ENCODE measurements at places on chromosomes 5 and 9.

GRCh38 chr5:110150199-110150598 lies 460.5 kb downstream of the MAN2A1 start:
- DNase-seq, result no peak

DNA sequence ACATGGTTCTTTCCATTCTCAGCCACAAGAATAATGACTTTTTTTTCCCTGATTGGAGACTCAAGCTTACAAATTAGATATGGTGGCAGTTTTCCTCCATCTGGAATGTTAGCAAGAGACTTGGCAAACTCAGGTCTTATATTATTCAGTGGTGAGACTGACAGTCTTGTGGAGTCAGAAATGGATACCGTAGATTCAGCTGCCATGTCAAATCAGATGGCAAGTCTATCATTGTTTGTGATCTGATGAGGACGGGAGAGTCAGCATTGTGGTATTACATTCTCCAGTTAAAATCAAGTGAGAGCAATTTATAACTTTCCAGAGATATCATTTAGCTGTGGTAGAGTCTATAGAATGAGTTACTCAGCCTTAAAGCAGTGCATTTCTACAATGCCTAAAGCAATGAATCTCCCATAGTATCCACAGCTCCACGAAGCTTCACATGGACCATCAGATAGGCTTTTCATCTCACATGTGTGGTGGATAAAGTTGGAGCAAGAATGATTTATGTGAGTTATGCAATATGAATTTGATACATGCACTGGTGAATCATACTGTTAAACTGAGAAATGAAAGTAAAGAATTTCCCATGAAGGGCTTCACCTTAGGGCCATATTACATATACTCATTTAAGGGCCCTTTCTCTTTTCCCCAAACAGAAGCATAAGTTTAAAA lies 430.6 kb downstream of the ZNF608 start:
- DNase-seq, result no peak

- no peak for DNase-seq
Measured at GRCh38 chr5:35924122-35924949, 14.1 kb downstream of the CAPSL start.

GRCh38 chr9:118961857-118962256 lies 407.4 kb downstream of the BRINP1 start:
- DNase-seq, result no peak

GRCh38 chr5:160464466-160464797 lies 42.8 kb downstream of the PTTG1 start:
- no peak for DNase-seq

- DNase-seq, result no peak
Measured at GRCh38 chr5:125149110-125149509, 402.7 kb upstream of the ZNF608 start.

GRCh38 chr5:150401076-150401375 lies 11.7 kb downstream of the CD74 start:
- DNase-seq, result no peak

DNA sequence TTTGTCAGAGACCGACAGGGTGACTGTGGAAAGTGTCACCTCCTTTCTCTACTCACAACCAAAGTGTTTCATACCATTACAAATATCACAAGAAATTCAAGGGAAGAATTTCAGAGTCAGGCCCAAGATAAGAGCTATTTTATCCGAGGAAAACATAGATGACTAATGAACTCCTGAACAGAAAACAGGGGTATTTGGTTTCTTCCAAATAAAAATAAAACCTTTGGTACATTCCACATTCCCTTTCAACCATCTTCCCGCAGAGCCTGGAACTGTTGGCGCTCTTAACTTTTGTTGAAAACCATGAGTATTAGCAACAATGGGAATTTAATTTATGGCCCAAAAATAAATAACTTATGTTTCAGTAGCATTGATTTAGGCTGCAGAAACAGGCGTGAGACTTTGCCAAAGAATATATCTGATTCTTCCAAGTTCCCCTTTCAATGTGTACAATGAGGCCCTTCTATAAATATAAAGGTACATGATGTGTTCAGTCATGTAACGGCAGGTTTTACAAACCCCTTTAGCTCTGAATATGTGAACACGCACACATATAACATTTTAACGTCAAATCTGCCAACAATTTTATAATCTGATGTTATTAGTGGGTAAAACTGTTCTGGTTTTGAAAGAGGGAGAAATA lies 69.5 kb downstream of the RETREG1 start:
- DNase-seq, result no peak

DNA sequence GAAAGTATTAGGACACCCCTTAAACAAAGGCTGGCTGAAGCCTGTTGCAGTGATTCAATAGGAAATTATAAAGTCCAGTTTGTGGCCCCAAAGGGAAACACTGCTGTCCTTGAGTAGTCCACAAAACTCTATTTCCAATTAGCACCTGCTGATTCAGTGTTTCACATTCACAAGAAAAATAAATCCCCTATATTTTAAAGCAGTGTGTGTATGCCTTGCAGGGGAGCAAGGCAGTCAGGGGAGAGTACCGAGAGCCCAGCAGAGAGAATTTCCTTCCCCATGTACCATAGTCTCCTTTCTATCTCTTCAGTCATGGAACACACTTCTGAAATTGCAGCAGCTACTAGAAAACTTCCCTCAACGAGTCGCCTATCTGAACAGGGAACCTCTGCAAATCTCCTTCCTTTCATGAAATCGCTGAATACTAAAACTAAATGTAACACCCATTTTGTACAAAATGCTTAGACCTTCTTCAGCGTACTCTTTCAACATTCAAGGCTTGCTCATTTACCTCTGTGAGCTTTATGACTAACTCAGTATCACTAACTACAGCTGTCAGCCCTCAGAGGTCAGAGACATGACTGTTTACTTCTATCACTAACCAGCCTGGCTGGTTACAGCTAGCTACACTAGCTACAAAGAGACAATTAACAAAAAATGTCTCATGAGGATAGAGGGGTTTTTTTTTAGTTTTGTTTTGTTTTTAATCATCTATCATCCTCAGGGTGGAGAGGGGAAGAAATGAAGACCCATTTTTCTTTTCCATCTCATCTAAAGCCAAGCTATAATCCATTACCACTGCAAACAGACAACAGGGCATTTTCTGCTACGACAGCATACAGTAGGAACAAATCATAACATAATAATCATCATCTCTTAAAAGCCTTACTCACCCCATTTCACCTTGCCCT lies 188.7 kb downstream of the EBF1 start:
- no peak for DNase-seq

DNA sequence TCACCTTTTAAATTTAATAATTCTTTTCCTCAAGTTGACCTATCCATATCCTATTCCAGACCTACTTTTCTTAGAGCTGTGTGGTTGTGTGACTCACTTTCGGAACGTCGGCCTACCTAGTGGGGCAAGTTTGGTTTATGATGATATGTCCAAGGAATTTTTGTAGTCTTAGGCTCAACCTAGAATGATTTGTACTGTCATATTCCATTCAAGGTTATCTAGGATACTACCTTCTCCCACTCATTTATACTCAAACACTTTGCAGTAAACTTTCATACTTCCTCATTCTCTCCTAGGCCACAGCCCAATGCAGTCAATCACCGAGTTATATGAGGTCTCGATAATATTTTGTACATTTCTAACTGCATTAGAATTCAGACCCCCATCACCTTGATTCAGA lies 61.9 kb downstream of the PIK3R1 start:
- DNase-seq, result no peak

DNA sequence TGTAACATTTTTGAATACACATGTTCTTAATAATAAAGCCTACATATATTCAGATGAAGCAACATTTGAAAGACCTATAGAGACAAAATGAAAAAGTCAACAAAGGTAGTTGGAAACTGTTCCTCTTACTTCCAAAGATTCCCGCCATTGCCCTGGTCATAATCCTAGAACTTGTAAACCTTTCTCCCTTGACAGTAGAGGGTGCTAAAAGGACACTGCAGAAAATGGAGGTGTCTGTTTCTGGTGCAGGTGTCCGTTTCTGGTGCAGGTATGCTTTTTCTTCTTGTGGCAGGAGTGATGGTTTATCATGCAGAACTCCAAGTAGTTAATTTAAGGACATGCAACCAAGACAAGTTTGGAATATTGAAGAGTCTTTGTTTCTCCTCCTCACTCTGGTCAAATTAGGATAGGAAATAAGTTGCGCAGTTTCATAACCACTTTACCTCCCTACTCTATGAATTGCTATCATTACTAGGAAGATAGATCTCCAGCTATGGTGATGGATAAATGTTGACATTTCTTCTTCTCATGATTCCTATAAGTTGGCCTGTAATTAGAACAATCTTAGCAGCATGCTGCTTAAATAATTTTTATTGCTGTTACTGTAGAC lies 56.0 kb upstream of the FAM174A start:
- no peak for DNase-seq

DNA sequence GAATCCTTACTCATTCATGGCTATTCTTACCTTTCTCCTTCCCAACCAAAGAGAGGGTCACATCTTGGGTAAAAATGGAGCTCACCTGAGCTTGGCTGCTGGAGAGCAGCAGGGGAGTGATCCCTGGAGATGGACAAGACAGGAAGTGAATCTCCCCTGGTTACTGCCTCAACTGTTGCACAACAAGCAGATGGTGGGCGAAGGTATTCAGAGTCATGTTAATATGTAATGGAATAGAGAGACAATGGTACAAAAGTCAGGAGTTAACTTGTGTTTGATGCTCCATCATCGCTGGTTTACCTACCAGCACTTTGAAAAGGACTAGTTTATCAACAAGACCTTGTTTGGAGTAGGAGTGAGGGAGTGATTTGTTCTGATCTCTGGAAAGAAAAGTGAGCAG lies 13.0 kb upstream of the PLPP1 start:
- no peak for DNase-seq

DNA sequence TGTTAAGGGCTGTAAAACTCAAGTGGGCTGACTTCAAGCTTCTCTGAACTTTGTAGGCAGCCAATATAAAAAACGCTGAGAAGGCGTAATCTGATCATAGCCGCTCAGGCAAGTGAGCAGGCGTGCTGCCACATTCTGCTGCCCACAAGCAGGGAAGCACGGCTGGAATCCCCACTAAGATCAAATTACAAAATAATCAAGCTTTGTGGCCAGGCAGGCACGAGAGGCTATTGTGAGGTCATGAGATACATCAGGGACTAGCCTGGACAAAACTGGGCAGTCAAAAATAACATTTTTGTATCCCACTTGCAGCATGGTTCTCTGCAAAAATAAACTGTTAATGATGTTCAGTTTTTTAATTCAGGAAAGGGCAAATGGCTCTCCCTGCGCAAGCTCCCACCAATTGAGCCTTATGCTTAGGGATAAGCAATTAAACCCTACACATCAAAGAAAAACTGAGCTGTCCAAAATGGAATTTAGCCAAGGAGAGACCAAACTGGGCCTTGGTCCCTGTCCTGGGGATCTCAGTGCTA lies 64.0 kb downstream of the POU5F2 start:
- peak; percentile 64 for DNase-seq

GRCh38 chr9:120961936-120962335 lies 35.3 kb upstream of the TRAF1 start:
- no peak for DNase-seq

DNA sequence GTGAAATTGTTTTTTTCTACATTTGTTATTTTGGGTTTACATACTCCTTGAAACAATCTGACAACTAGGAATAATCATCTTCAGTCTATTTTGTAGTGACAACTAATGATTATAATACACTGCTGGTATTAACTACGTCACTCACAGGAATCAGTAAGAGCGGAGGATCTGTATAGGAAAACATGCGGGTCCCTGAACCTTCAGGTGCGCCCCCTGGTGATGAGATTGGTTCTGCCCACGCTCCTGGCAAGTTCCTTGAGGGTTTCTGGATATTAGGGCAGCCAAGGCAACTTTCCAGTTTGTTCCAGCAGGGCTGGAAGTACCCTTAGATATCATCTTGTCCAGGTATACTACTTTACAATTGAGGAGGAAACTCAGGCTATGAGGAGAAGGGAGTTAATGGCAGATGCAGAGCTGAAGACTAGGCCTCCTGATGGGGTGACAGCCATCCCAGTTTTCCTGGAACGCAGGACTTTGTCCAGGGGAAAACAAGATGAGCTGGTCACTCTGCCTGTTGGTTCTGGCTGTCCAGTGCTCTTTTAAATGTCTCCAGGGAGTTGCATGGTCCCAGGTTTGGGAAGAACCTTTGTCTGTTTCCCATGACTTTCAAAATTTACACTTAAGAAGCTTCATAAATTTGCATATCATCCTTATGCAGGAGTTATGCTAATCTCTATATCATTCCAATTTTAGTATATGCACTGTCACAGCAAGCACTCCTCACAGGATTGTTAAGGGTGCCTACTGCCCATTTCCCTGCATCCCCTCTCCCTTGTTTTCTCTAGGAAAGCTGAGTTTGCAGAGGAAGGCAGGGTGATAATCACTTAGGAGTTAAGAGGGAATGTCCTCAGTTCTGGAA lies 14.9 kb upstream of the WNT8A start:
- peak; percentile 6 for DNase-seq

- no peak for DNase-seq
Measured at GRCh38 chr5:94761786-94762185, 143.3 kb downstream of the SLF1 start.

DNA sequence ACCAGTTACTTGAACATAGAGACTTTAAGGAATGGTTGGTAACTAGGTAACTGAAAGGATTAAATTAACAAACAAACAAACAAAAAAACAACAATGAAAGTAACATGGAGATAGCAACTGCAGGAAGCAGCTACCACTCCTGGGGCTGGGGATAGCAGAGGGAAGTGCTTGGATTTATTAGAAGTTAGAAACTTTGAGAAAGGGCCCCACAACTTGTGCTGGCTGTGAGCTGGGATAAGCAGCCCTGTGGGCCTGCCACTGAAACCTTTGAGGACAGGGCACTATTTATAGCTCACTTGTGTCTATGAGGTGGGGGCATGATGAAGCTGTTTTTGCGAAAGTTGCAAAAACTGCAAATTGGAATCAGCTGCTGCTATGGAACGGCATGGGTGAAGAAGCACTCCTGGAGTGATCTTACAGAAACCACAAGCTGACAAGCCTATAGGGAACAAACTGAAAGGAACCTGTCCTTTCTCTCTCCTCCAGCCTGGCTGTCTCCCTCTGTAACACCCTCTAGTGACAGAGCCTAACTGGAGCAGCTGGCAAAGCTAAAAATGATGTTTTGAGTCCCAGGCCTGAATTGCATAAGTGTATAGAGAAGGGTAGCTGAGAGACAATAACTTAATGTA lies 91.4 kb upstream of the RANBP6 start:
- DNase-seq, result no peak

- DNase-seq, result no peak
Measured at GRCh38 chr5:133480366-133480765, 132.0 kb downstream of the FSTL4 start.
